Daoy (cell line): ENCODE measurements at places on chromosomes 1 and 21.

GRCh38 chr1:87956072-87956471, 627.4 kb downstream of the LMO4 start:
- peak; percentile 98 for DNase-seq

DNA sequence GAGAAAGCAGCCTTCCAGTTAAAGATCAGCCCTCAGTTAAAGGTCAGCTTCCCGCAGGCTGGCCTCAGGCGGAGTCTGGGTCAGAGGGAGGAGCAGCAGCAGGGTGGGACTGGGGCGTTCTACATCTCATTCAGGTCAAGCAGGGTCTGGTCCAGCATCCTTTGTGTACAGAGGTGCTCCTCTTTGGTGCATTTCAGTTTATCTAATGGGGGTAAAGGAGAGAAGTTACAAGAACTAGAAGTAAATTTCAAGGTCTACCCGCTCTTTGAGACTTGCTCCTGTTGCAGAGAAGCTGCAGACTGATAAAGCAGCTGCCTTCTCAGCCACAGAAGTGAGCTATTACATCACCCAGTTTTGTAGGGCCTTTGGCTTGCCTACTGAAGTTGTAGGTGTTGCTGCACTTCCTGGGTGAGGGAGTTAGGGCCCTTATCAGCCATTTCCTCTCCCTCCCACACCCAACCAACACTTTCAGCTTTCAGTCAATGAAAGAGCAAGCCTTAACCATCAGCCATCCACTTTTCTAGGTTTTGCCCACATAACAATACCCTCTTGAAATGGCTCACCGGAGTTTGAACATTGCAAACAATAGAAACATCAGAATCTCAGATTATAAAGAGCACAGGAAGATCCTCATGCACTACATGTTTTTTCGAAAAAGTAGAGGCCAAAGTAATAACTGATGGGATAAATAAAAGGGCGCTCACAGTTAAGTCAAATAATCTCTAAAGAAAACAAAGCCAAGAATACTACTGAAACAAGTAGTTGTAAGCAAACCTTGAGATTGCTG, 2.8 kb upstream of the NUP210L start:
- no peak for DNase-seq

- no peak for DNase-seq
Measured at GRCh38 chr1:167423684-167424619, 94.4 kb downstream of the CD247 start.

DNA sequence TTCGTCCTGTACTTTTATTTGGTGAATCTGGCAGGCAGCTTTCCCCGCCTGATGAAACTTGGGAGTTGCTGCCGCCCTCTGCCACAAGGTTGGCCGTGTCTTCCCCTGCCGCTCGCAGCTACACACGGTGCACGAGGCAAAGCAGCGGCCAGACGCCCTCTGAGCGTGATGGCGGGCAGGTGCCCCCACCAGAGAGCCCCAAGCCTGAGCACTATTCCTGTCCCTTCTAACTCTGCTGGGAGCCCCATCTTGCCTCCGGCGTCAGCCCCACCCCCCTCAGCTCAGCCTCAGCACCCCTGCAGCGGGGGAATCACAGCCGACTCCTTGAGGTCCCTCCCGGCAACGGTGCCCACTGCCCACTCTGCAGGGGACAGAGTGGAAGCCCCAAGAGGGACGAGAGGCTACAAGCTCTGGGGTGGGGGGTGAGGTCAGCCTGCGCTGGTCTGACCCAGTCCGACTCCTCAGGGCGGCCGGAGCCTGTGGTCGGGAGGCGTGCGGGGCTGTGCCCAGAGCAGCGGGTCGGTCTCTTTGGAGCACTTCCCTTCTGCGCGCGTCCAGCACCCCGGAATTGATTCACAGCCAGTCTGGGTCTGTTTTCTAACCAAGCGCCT, 41.3 kb downstream of the RIPK4 start:
- DNase-seq: no peak

GRCh38 chr1:54340878-54341277, 65.3 kb downstream of the SSBP3 start:
- no peak for DNase-seq

DNA sequence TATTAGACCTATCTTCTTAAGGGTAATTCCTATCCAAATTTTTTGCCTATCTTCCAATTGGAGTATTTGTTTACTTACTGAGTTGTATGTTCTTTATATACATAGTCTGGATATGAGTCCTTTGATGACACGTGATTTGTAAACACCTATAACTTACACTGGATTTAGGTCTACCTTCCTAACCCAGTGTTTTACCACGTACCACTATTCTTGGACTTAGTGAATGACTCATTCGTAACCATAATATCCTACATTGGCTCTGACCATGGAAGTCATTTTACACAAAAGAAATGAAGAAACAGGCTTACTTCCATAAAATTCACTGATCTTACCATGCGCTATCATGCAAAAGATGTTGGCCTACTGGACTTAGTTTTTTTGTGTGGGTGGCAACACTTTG, 23.9 kb upstream of the ZZZ3 start:
- no peak for DNase-seq

- no peak for DNase-seq
Measured at GRCh38 chr1:31773861-31774260, 9.7 kb upstream of the ADGRB2 start.

- DNase-seq: no peak
Measured at GRCh38 chr1:62210960-62211359, 16.3 kb downstream of the L1TD1 start.

DNA sequence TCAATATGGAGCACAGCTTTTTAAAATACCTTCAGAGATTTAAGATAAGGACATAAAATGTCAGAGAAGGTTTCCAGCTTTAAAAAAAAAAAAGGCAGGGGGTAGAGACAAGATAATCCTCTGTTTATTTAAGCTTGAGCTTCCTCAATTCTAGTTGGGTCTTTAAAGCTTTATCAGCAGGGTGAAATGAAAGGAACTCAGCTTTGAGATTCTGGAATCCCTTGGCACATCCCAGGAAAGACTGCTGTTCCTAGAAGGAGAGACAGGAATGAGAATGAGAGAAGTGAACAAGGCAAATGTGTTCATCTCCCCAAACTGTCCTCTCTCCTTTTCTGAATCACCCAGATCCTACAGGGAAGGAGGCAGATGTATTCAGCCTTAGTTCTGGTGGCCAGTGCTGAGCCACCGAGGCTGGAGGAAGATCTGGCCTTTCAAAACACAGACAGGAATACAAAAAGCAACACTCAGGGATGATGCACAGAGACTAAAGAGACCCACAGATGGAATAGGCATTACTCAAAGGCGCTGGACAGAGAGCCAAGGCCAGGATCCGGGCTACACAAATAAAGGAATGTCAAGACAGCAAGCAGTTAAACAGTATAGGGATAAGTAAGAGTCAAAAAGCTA, 385.8 kb upstream of the DUSP10 start:
- DNase-seq: no peak

GRCh38 chr1:34946211-34946610, 16.8 kb upstream of the DLGAP3 start:
- no peak for DNase-seq

GRCh38 chr1:47622776-47623556, 185.1 kb downstream of the FOXD2 start:
- no peak for DNase-seq

DNA sequence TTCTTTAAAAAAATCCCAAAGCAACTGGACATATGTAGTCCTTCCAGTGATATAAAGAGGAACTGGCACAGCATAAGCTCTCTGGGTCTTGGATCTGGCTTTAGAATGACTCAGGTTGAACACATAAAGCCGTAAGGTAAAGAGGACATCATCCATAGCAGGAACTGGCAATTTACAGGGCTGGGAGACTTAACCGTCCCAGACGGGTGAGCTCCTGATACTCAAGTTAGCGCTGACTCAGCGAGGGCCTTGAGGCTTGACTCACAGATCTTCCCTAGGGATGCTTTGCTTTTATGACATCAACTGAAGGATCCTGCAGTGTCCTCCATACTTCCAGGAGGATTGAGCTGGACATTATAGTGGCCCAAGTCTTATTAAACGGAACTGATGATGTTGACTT, 154.1 kb downstream of the CLIC6 start:
- DNase-seq: no peak

DNA sequence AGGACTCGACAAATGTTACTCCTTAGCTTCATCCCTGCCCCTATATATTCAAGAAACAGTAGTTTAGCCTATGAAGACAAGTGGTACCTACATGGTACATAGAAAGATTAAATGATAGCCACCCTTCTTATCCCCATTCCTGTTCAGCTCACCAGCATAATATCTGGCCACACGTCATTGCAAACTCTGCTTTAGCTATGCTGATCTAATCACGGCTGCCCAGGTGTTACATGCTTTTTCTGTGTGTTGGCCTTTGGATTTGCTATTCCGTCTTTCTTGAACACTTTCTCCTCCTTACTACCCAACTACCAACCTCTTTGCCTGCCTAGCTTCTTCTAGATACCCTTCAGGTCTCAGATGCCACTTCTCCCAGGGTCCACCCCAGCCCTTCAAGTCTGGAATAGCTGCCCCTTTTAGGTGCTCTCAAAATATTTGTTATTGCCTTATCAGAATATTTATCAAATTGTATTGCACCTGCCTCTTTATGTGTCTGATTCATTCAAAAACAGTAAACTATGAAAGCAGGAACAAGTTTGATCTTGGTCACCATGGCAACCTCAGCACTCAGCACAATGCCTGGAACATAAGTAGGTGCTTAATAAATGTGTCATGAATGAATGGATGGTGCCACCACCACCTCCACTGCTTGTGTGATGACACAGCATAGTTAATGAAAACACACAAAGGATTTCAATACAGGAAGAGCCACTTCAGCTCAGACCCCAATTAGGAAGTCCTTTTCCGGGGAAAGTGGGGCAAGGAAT, 11.4 kb upstream of the DNASE2B start:
- peak; percentile 25 for DNase-seq

DNA sequence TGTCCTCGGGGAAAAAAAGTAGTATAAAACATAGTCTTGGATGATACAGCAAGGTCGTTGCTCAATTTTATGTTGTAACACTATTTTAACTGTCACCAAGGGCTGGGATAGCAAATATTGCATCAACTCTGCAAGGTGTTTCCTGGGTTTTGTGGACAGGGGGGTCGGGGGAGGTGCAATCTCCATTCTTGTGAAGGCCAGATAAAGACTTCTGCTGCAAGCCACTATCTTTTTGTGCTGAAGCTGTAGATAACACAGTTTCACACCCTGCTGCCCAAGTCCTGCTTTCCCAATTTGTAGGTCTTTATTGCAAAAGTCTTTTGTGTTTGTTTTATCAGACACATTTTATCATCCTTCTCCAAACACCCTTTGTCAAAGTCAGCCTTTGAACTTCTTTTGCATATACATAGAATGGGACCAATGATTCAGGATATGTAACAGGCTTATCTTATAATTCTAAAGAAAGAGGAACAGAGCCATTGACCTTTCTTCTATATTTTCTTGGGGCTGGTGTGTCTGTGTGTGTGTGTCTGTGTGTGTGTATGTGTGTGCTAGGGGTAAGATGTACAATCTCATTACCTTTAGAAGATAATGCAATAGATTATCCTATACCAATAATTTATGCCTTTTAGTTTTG, 140.6 kb downstream of the RUNX1 start:
- DNase-seq: no peak

GRCh38 chr1:14415396-14415795, 183.1 kb upstream of the KAZN start:
- peak; percentile 21 for DNase-seq

DNA sequence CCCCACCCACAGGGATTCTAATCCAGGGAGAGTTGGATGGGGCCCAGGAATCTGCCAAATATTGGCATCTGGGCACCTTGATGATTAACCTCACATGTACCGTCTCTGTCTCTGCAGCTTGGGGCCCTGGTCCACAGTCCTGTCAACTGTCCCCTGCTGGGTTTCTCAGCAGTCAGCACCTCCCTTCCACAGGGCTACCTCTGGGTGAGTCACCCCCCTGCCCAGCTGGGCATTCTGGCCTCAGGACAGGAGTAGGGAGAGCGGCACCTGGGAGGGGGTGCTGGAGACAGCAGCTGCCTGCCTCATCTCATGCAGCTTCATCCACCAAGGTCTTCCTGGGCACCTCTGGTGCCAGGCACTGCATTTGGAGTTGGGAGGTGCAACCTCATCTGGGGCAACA, 100.6 kb upstream of the ACTL8 start:
- no peak for DNase-seq

DNA sequence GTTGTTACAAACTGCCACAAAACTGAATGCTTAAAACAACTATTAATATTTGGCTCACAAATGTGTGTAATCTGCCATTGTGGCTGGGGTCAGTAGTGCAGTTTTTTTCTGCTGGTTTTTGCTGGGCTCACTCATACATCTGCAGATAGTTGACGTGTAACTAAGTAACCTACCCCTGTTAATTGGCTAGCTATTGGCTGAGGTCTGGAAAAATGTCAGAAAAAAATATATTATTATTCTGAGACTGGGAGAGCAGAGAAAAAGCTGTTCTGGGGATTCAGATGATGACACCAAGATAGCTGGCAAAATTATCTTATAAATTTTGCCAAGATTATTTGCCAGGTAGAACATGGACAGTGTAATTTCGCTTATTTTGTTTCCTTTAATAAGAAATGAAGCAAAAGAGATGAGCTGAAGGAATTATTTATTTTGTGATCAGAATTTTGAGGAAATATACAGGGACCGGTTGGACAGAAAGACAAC, 616.1 kb upstream of the ADAMTS5 start:
- DNase-seq: no peak

- DNase-seq: no peak
Measured at GRCh38 chr1:9008236-9008635, 18.0 kb downstream of the SLC2A7 start.

- no peak for DNase-seq
Measured at GRCh38 chr1:93842750-93843500, 36.1 kb downstream of the DNTTIP2 start.

GRCh38 chr1:15685820-15686219, 1.7 kb downstream of the PLEKHM2 start:
- DNase-seq: no peak

DNA sequence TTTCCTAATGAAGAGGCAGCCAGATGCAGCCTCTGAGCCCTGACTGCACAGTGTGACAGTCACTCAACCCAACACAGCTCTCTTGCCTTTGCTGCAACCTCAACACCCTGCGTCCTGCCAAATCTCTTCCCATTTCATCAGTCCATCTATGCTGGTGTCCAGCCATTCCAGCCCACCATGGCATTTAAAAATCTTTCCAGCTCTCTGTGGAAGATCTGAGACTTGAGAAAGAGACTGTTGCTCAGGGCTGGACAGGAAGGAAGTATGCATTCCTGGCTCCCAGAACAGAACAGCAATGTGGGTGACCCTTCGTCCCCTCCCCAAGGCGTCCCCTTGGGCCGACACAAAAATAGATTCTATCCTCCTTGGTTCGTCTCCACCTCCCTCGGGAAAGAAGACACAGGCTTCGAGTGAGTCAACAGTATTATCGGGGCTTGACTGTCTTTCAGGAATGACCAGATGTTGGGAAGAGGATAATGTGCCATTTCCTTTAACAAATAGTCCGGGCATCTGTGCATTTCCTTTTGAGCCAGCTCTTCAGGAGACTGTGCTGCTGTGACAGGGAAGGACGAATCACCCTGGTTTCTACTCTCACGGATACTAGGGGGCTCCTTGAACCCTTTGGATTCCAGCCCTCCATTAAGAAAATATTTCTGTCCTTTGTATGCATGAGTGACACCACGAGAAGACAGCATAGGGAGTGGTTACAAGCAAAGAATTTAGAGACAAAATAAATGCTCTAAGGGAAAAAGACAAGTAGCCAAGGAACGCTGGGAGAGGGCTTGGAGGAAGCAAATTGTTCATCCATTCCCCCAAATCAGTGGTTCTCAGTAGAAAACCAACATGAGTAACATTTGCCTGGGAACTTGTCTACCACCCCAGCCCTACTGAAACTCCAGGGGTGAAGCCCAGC, 111.4 kb upstream of the CDC42BPA start:
- DNase-seq: peak; percentile 42
